ENCODE measurements at places on chromosomes 4 and X. TPM values are rescaled to one million over a fixed set of nuclear protein-coding genes. Genes with fewer than 3 reads are reported as not detected.

The PABPC1L2A gene
- not detected for total RNA-seq

The ABLIM2 gene
- not detected for total RNA-seq

The FLNA gene
- 2,903 TPM for total RNA-seq

The PPP4R3C gene
- not detected for total RNA-seq

The MGST2 gene
- total RNA-seq: 7.5 TPM

The ZFP92 gene
- not detected for total RNA-seq

The SUV39H1 gene
- 8.1 TPM for total RNA-seq

The PUDP gene
- 4.0 TPM for total RNA-seq

The ZCCHC12 gene
- not detected for total RNA-seq

The VCX gene
- not detected for total RNA-seq

The ACTRT1 gene
- not detected for total RNA-seq

The GABRG1 gene
- not detected for total RNA-seq

The ATXN3L gene
- total RNA-seq: not detected

The F8A2 gene
- total RNA-seq: not detected

The NKRF gene
- 3.8 TPM for total RNA-seq

The ANXA10 gene
- total RNA-seq: not detected

The MAGEA12 gene
- total RNA-seq: not detected

The SPINK2 gene
- not detected for total RNA-seq

The PABPC5 gene
- total RNA-seq: 5.3 TPM

The XK gene
- not detected for total RNA-seq

The GLUD2 gene
- total RNA-seq: 1.6 TPM

The EFHC2 gene
- not detected for total RNA-seq

The CTAG1B gene
- total RNA-seq: not detected

The TACC3 gene
- 9.7 TPM for total RNA-seq

The STAP1 gene
- total RNA-seq: not detected

The EVC gene
- total RNA-seq: 56.2 TPM

The SPANXC gene
- not detected for total RNA-seq

The L1CAM gene
- total RNA-seq: 1.9 TPM

The USP17L25 gene
- not detected for total RNA-seq

The SYTL4 gene
- total RNA-seq: 4.6 TPM

The COL25A1 gene
- total RNA-seq: not detected

The CPLX1 gene
- not detected for total RNA-seq

The ZMAT1 gene
- total RNA-seq: not detected

The DCAF12L1 gene
- total RNA-seq: not detected

The EOLA1 gene
- total RNA-seq: 10.6 TPM

The NAP1L3 gene
- 11.0 TPM for total RNA-seq

The PABPC1L2B gene
- not detected for total RNA-seq

The HPSE gene
- 1.0 TPM for total RNA-seq

The FRG2 gene
- total RNA-seq: not detected

The MAGEC1 gene
- total RNA-seq: not detected

The ACOT9 gene
- total RNA-seq: 67.2 TPM

The BTK gene
- not detected for total RNA-seq

The CLCN4 gene
- 0.89 TPM for total RNA-seq

The CITED1 gene
- total RNA-seq: not detected

The PPARGC1A gene
- not detected for total RNA-seq

The SPRY1 gene
- 6.4 TPM for total RNA-seq

The ARHGAP24 gene
- total RNA-seq: 26.3 TPM

The CTAG1A gene
- not detected for total RNA-seq

The AKAP4 gene
- total RNA-seq: not detected
